ENCODE measurements at places on chromosomes 6 and 20. TPM values are rescaled to one million over a fixed set of nuclear protein-coding genes. Genes with fewer than 3 reads are reported as not detected.

- DNase-seq: no peak
Observed at GRCh38 chr6:145209272-145209671, 526.0 kb downstream of the EPM2A start.

DNA sequence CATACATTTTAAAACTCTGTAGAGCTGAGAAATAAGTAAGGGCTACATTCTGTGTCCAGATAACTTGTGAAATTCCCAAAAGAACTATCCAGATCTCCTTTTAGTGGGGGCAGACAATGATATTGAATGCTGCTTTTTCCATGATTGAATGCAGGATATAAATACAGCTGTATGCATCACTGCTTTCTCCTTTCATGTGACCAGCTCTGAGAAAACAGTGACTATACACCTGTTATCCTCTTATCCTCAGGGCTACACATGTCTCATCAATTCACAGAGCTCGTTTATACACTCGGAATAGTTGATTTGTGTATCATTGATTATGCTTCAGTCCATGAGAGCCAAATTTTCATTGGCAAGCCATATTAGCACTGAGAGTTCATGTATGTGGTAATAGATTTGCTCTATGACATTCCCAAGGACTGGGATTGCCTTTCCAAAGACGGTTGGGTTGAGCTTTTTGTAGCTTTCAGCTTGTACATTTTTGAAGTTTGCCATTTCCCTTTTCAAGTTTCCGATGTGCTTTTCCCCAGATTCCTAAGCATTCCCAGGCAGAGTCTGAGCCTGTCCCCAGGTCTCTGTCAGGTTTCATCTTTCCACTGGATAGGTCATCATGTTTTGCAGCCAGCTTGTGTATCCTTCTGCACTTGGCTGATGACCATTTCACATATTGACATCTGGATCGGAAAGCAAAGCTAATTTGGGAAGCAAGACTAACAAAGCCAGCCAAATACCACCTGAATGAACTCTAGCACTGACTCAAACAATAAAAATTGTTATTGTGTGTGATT, 97.7 kb downstream of the RFX6 start:
- DNase-seq: no peak

DNA sequence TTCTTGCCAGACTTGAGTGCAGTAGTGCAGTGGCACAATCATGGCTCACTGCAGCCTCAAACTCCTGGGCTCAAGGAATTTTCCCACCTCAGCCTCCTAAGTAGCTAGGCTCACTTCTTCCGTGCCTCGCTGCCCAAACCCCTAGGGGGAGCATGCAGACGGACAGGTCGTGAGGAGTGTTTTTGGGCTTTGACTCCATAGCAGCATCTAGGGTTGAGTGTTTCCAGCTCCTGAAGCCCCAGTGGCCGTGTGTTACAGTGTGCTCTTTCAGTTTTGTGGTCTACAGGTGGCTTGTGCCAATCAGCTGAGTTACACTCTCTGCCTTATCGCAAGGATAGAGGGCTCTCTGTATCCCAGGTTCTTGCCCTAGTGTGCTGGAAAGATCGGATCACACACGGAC, 33.4 kb downstream of the NCOA3 start:
- no peak for DNase-seq

GRCh38 chr6:122799916-122800686, 11.0 kb downstream of the SMPDL3A start:
- DNase-seq: no peak

GRCh38 chr6:91167846-91168245, 581.0 kb upstream of the MAP3K7 start:
- DNase-seq: no peak

DNA sequence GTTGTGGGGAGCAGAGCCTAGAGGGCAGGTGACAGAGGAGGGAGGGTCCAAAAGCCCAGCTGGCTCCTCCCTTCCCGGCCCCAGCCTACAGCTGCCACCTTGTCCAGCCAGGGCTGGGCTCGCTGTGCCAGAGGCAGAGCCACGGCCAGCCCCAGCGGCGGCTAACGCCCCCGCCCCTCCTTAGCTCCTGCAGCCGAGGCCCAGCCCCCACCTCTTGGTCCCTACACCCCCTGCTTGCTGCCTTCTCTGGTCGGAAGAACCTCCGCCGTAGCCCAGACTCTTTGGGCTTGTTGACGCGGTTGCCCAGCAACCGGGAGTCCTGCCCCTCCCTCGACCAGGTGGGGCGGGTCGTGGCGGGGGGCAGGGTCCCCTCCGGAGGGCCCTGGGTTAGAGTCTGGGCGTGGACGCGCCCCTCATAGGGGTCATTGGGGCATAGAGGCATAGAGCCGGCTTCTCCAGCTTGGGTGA, 521 bp upstream of the LKAAEAR1 start:
- DNase-seq: no peak

DNA sequence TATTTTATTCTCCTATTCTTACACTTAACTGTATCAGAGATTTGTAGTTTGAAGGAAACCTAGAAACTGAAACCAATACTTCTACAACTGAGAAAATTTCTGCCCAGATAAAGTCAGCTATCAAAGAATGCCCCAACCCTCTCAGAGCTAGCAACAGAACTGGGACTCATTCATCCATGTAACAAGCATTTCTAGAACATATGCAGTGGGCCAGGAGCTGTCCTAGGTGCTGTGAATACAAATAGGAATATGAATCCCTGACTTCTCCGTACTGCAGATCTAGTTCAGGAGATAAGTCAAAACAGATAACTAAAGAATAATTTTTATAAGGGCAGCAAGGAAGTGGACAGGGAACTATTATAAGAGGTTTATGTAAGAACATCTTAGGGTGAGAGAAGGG, 654.1 kb upstream of the NOX3 start:
- no peak for DNase-seq

- DNase-seq: no peak
Observed at GRCh38 chr20:17953935-17954334, 14.7 kb downstream of the SNX5 start.

GRCh38 chr6:63572747-63573075, 431 bp downstream of the LOC128125822 start:
- no peak for DNase-seq

- DNase-seq: no peak
Observed at GRCh38 chr20:47800623-47801022, 15.3 kb upstream of the SULF2 start.

DNA sequence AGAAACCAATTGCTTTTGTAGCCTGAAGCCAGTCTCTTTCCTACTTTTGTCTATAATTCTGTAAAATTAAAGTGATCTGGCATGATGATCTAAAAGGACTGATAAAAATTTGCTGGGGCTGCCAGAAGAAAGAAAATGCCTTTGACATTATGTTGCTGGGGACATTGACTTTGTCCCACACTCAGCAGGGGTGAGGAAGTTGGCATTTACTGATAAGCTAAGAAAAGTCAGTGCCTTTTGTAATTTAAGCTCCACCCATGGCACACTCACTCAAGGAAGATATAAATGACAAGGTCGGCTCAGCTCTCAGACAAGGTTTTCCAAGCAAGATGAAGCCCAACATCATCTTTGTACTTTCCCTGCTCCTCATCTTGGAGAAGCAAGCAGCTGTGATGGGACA, at the start of gene SEMG1:
TSS of gene SEMG1 (plus strand) at position 309 of the 400 bp plus-strand sequence. CDS start at position 330, 21 bp downstream.
- DNase-seq: no peak

GRCh38 chr20:64247970-64248841, 7.3 kb upstream of the PCMTD2 start:
- DNase-seq: no peak

- no peak for DNase-seq
Observed at GRCh38 chr6:88842320-88842719, 121.1 kb downstream of the RNGTT start.

DNA sequence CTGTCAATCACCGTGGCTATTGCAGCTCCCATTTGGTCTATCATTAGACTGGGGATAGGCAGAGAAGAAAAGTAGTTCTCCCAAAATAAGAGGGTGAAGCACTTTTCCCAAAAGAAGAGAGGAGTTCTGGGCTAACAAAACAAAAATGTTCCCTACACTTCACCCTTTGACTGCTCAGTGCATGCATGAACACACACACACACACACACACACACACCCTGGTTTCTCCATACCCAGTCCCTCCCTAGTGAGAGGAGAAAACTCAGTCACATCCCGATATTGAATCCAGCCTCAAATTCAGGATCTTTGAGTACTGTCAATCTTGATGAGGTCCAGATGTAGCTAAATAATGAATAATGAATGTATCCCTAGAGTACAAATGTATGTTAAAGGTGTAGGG, 4.6 kb upstream of the TBPL1 start:
- DNase-seq: no peak

DNA sequence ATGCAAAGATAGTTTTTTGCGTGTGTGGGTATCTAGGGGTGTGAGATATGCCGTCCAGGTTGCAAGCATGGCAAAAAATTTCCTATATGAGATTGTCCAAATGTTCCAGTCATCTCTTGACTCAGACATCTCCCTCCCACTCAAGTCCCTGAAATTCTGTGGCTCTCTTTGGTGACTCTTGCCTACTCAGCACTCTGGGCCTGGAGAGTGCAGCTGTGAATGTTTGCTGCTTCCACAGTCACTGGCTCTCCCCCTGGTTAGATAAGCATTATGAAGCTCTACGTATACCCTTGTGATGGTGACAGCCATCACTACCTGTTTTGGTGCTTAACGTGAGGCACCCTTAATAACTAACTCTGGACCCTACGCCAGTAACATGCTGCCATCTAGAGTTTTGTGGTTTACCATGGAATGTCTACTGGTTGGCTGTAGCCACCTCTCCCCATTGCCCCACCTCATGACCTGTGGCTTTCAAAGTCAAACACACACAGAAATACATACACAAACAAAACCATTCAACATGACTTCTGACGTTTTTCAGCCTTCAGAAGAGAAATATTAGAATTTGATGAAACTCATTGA, 621.9 kb upstream of the CITED2 start:
- no peak for DNase-seq

DNA sequence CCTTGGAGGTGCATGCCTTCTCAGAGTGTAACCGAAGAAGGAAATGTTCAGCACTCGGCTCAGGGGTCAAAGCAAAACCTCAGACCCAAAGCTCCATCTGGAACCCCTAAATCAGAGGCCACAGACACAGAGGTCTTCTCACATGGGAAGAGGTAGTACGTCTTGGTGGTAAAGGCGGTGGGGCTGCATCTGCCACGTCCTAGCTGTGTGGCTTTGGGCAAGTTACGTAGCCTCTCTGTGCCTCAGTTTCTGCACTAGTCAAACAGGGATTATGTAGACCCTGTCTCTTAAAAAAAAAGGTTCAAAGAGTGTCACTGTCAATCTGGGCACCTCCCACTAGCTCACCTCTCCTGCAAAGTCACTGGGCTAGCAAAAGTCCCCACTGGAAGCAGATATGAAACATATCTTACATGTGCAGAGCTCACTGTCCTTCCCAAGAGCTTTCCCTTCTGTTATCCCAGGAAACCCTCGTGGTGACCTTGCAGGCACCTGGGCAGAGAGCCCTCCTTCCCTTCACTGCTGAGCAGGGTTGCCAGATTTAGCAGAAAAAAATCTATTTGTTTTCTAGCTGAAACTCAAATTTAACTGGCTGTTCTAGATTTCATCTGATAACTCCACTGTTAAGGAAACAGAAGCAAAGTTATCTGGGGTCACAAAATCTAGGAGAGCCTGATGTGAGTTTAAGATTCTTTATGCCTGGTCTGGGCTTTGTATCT, 18.0 kb upstream of the NAA20 start:
- no peak for DNase-seq

DNA sequence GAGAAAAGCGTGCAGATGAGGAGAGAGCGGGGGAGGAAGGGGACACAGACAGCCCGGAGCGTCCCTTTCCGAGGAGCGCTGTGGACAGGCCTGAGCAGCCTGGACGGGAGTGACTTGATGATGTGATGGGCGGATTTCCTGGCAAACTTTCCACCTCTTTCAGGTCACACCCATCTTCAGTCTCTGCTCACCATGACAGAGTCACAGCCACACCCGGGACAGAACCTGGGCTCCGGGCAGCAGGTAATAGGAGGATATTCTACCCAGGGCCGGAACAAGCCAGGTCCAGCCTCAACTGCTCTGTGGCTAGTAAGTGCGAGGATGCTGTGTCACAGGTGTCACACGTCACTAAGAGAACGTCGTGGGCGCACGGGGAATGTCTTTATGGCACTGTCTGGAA, 84.3 kb downstream of the THBS2 start:
- no peak for DNase-seq

DNA sequence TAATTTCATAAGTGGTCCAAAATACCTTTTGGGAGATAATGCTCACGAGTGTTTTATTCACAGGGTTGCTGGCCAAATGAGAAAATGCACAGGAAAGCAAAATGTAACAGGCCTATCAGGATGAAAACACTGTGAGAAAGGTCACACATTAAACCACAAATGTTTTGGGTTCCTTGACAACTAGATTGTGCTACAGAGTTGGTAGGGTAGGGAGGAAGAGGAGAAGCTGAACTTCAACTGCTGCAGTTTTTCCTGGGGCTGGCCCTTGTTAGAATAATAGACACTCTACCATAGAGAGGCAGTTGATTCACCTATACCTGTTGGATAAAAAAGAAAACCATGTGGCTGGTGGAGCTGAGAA, 28.1 kb upstream of the PAQR8 start:
- no peak for DNase-seq

GRCh38 chr6:71072508-71072907, 115.6 kb upstream of the B3GAT2 start:
- DNase-seq: no peak

GRCh38 chr20:59577037-59577808, 27.1 kb upstream of the PHACTR3 start:
- DNase-seq: no peak

DNA sequence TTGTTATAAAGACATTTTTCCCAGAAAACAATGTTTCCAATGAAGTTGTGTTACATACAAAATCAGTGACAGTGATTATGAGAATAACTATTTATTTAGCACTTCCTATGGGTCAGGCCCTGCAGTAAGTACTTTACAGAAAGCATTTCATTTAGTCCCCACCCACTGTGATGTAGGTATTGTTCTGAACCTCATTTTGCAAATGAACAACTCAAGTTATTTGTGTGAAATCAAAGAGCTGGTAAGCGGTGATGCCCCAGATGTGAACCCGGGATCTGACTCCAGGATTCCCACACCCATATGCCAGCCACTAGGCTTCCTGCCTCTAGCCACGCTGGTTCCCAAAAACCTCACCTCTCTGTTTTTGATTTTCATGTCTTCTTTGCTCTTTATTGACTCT, 30.9 kb downstream of the FAXC start:
- no peak for DNase-seq

- peak; percentile 40 for DNase-seq
Observed at GRCh38 chr20:25148181-25148981, 47.1 kb upstream of the ENTPD6 start.

GRCh38 chr20:20761301-20761700, 48.9 kb upstream of the RALGAPA2 start:
- no peak for DNase-seq

- no peak for DNase-seq
Observed at GRCh38 chr6:14284969-14285590, 167.5 kb downstream of the CD83 start.

TP53TG5 gene
- total RNA-seq: 2.4 TPM

DCDC2 gene
- not detected for total RNA-seq

SUMO4 gene
- 0.68 TPM for total RNA-seq

PAK1IP1 gene
- total RNA-seq: 6.7 TPM

DSP gene
- total RNA-seq: 392 TPM

PGBD1 gene
- 3.2 TPM for total RNA-seq

CDSN gene
- not detected for total RNA-seq

DEF6 gene
- total RNA-seq: 0.64 TPM

CUL7 gene
- total RNA-seq: 10.1 TPM

RHAG gene
- 0.38 TPM for total RNA-seq

EPPIN gene
- not detected for total RNA-seq

Measured in heart right ventricle (tissue), 16 donors.